ENCODE measurements at places on chromosomes 7 and 10.

GRCh38 chr10:132557696-132558515 lies 20.3 kb downstream of the INPP5A start:
- no peak for DNase-seq

GRCh38 chr10:101828766-101829551 lies 10.7 kb upstream of the OGA start:
- DNase-seq = no peak

- DNase-seq = no peak
These were observed 2.4 kb upstream of the IRF5 start for GRCh38 chr7:128935342-128935730.

GRCh38 chr10:37860494-37861190 lies 3.2 kb upstream of the ZNF248 start:
- DNase-seq = no peak

GRCh38 chr10:107544706-107545520 lies 380.4 kb upstream of the SORCS1 start:
- DNase-seq = no peak

GRCh38 chr10:68276224-68276623 lies 44.3 kb upstream of the ATOH7 start:
- no peak for DNase-seq

- DNase-seq = no peak
These were observed 18.6 kb upstream of the GSAP start for GRCh38 chr7:77434570-77435275.

DNA sequence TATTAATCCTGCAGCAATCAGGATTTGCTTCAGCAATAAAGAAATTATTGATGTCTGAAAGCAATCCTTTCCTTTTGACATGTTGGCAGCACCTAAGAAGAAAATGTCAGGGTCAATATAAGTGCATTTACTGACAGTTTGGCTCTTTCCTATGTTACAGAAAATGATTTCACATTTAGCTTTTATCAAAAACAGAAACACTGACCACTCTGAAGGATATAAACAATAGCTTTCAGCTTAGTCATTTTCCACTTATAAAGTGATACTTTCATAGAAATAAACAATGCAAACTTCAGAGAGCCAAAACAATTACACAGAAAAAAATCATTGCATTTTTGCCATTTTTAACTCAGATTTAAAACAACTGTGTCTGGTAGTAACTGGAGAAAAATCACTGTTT lies 325.6 kb upstream of the KAT6B start:
- no peak for DNase-seq

- no peak for DNase-seq
These were observed 45.9 kb downstream of the MCMBP start for GRCh38 chr10:119826771-119827170.

DNA sequence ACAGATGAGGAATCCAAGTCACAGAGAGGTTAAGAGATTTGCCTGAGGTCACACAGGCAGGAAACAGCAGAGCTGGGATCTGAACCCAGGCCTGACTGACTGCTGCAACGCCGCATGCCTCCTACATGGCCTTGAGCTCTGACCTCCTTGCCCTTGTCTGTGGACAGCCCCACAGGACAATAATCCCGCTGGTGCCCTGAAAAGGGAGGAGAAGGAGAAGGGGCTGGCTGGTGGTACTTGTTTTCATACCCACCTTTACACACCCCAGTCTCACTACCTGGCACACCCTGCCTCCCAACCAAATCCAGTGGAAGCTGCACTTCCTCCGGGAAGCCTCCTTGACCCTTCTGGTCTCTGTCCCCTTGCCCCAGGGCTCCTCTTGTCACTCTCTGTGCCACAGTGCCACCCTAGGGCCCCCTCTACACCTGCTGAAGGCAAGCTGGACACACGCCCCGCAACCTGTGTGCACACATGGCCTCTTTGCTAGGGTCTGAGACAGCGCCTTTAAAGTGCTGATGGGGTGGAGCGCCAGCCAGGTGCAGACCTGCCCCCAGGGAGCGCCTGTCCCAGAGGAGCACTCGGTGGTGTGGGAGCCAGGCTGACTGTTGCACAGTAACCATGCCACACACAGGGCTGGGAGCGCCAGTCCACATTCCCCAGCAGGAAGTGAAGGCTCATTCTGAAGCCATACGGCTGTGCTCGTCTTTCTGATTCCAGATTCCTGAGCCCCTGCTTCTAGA lies 38.6 kb downstream of the ZCCHC24 start:
- DNase-seq = no peak

DNA sequence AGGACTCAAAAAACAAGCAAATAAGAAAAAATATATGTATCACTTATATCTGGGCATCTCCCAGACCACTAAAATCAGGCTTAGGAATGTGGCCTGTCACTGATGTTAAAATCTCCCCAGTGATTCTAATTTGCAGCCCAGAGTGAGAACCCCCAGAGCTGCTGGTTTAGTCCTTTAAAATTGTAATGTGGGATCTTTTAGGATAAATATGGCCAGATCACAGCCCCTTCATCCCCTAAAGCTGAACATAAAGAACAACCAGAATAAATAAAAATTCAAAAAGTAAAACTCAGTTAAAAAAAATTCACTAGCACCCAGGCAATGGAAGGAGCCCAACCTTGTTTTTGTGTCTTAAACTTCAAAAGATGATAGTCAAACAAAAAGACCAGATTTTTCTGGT lies 46.4 kb upstream of the MTURN start:
- DNase-seq = no peak

DNA sequence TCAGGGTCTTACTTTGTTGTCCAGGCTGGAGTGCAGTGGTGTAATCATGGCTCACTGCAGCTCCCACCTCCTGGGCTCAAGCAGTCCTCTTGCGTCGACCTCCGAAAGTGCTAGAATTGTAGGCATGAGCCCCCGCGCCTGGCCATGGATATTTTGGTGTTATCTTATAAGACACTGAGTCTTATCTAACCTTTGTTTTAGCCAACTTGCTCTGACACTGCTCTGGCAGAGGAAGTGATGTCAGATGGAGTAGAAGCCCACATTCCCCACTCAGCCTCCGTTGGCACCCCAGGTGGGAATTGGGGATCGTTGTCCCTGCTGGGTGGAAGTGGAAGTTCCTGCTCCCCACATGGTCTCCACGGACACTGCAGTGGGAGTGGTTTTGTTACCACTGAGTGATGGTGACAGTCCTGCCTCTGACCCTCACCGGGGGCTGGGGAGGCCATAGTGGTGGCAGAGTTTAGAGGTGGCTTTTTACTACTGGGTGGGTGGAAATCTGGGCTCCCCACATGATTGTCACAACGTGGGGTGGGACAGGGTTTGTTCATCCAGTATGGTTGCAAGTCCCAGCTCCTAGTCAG lies 98.9 kb downstream of the ANKRD61 start:
- DNase-seq = no peak

DNA sequence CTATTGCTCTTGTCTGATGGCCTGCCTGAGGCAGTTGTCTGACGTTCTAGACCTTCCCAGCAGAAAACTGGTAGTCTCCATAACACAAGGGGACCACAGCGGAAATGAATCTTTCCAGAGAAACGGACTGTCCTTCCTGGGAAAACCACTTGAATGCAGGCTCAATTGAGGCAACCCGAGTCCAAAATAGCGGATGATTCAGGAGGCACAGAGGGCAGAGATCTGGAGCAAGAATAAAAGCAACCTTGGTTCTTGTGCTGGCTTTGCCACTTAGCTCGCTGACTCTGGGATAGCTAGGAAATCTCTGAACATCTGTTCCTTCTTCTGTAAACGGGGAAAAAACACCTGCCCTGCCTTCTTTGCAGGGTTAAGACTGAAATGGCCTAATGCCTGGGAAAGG lies 178.8 kb downstream of the NEURL1 start:
- no peak for DNase-seq

GRCh38 chr7:67019562-67020390 lies 23.1 kb downstream of the TYW1 start:
- DNase-seq = no peak

DNA sequence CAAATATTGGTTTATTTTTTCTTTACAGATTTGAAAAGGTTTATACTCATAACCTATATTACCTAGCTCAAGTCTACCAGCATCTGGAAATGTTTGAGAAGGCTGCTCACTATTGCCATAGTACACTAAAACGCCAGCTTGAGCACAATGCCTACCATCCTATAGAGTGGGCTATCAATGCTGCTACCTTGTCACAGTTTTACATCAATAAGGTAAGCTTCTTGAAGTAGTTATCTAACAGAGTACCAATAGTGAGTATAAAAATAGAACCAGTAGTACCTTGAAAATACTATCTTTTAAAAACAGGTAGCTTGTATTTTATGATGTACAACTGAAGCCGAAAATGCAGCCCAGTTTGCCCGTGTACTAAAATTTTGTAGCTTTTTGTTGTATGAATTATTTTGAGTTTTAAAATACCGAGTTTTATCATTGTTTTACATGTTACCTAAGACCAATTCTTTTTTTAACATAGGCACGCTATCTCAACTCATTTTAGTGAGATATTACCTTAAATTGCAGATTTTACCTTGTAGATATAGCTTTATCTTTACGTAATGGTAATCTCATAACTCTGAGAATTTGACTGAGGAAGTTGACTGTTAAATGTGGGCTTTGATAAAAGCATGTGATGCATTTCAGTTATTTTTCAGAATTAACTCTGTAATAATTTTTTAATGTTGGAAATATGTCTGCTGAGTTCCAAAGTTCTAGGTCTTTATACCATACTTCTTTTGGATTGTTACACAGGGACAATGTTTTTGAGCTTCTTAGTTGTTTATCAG lies 17.3 kb downstream of the KIFBP start:
- DNase-seq = no peak

DNA sequence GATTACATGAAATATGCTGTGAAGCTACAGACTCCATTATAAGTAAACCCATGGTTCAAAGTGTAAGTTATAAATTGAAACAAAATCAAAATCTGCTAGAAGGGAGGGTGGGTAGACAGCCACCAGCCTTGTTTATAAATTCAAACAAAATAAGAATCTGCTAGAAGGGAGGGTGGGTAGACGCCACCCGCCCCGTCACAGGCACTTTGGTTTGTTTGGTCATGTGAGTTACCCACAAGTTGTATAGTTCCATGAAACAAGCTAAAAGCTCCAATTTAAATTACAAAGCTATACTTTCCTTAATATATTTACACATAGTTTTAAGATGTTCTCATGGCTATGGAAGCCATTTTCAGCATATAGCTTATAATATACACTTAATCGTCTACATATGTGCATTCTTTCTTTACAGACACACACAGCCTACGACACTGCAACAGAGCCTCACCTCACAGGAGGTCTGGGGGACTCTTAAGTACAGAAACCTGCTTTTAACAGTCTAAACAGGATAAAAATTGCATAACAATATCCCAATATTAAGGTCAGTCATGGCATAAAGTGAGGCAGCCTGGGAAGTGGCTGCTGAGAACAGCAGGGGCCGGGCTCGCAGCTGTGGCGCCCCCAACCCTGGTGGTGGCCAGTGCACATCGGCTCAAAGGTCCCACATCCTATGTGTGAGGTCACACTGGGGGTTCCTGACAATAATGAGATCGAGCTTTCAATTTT lies 28.1 kb upstream of the NCAPG2 start:
- DNase-seq = no peak

- peak; percentile 51 for DNase-seq
These were observed at the start of gene AGMO for GRCh38 chr7:15561835-15562234. Gene AGMO (minus strand): TSS chr7:15562015.
